ENCODE measurements at places on chromosomes 3 and 15. TPM values are rescaled to one million over a fixed set of nuclear protein-coding genes. Genes with fewer than 3 reads are reported as not detected.
A peak's percentile ranks its signal among the peaks of the same experiment; 100 is the strongest.

SLC28A2 gene
- total RNA-seq = not detected

PLAAT1 gene
- total RNA-seq = not detected

MKRN3 gene
- 3.4 TPM for total RNA-seq

RTP2 gene
- total RNA-seq = not detected

DNA sequence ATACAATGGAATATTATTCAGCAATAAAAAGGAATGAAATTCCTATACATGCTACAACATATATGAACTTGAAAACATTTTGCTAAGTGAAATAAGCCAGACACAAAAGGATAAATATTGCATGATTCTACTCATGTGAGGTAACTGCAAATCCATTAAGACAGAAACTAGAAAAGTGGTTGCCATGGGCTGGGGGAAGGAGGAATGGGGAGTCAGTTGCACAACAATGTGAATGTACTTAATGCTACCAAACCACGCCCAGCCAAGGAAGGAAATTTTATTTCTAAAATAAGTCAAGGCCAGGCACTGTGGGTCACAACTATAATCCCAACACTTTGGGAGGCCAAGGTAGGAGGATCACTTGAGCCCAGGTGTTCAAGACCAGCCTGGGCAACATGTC is 9.8 kb upstream of the GMPPB start:
- DNase-seq = no peak
- H3K4me1 ChIP-seq = peaks cover 4% of the 10 kb centered on the region
- peaks cover 34% of the 10 kb centered on the region for H3K36me3 ChIP-seq
- no peak overlapping the region for H3K4me3 ChIP-seq

DNA sequence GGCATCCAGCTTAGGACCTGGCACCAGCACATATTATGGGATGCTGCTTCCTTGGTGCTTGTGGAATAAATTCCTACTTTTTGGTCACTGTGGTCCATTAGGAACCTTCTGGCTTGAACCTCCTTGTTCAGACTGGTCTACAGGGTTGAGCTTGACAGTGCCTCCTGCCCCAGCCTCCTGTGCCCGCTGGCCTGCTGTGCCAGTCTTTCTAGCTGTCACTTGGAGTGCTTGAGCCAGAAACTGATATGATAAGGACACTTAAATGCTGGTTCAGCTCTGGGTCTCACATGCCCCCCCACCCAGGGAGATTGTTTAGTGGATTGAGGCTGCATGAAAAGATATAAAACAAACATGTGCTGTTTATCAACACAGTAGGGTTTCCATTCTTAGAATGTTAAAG is 147.8 kb downstream of the SLCO3A1 start:
- no peaks in the 10 kb centered on the region for H3K36me3 ChIP-seq
- no peaks in the 10 kb centered on the region for H3K27me3 ChIP-seq
- no peak overlapping the region for H3K27ac ChIP-seq
- H3K4me3 ChIP-seq = no peak overlapping the region
- no peak for DNase-seq

DNA sequence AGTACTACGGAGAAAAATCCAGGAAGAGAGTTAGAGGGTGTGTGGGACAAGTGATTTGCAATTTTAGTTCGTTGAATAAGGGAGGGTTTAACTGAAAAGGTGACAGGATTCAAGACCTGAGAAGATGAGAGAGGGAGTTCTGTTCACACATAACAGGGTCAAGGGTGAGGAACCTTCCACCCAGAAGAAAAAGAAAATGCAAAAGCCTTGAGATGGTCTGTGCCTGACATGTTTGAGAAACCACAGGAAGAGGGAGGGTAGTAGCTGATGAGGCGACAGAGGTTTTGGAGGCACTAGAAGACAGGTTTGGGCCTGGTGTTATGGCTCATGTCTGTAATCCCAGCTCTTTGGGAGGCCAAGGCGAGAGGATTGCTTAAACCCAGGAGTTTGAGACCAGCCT is 591 bp upstream of the SLC25A20 start:
- peaks cover 59% of the 10 kb centered on the region for H3K4me1 ChIP-seq
- no peaks in the 10 kb centered on the region for H3K27me3 ChIP-seq
- DNase-seq = peak; percentile 59
- H3K4me3 ChIP-seq = peak overlapping the region; percentile 97
- peak overlapping the region; percentile 97 for H3K27ac ChIP-seq
- H3K36me3 ChIP-seq = peaks cover 8% of the 10 kb centered on the region

GRCh38 chr15:90407871-90408317 is 19.9 kb downstream of the IQGAP1 start:
- no peaks in the 10 kb centered on the region for H3K27me3 ChIP-seq
- DNase-seq = peak; percentile 62
- H3K36me3 ChIP-seq = peaks cover 37% of the 10 kb centered on the region
- peaks cover 74% of the 10 kb centered on the region for H3K4me1 ChIP-seq
- peak overlapping the region; percentile 68 for H3K27ac ChIP-seq
- peak overlapping the region; percentile 11 for H3K4me3 ChIP-seq

DNA sequence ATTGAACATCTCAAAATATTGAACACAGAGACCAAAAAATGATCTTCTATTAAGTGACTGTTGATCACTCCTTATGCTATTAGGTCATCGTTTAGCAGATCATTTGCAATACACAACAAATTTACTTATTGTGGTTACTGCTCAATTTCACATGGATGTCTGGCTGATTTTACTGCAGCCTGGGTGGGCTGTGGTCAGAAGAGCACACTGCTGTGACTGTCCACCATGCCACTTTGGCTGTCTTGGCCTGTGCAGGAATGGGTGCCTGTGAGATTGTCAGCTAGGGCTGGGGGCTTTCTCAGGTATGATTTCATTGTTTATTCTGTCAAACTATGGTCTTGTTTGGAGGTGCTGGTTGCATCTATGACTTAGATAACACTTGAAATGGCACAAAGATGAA is 80.1 kb upstream of the LRTM1 start:
- H3K27ac ChIP-seq = no peak overlapping the region
- no peaks in the 10 kb centered on the region for H3K4me1 ChIP-seq
- H3K36me3 ChIP-seq = no peaks in the 10 kb centered on the region

GRCh38 chr3:159763011-159763601 is 225.5 kb upstream of the IL12A start:
- DNase-seq = peak; percentile 39
- peaks cover 68% of the 10 kb centered on the region for H3K27me3 ChIP-seq
- H3K36me3 ChIP-seq = no peaks in the 10 kb centered on the region
- peak overlapping the region; percentile 57 for H3K27ac ChIP-seq
- peaks cover 20% of the 10 kb centered on the region for H3K4me1 ChIP-seq

DNA sequence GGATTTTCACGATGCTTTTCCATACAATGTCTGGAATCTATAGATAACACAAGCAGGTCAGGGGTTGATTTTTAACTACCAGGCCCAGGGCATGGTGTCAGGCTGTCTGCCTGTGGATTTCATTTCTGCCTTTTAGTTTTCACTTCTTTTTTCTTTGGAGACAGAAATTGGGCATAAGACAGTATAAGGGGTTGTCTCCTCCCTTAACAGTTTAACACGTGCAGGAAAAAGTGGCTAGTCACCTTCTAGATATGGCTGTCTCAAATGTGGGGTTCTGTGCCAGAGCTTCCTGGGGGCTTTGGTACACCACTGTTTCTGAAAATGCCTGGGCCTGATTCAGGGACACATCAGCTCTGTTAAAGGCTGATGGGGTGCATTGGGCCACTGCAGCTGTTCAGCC is 7.4 kb upstream of the ZNF589 start:
- H3K4me1 ChIP-seq = peaks cover 5% of the 10 kb centered on the region
- no peaks in the 10 kb centered on the region for H3K27me3 ChIP-seq
- no peak overlapping the region for H3K4me3 ChIP-seq

GRCh38 chr15:45089712-45090373 is 24.1 kb downstream of the DUOX2 start:
- no peak overlapping the region for H3K27ac ChIP-seq
- no peaks in the 10 kb centered on the region for H3K4me1 ChIP-seq
- H3K27me3 ChIP-seq = peaks cover 29% of the 10 kb centered on the region

DNA sequence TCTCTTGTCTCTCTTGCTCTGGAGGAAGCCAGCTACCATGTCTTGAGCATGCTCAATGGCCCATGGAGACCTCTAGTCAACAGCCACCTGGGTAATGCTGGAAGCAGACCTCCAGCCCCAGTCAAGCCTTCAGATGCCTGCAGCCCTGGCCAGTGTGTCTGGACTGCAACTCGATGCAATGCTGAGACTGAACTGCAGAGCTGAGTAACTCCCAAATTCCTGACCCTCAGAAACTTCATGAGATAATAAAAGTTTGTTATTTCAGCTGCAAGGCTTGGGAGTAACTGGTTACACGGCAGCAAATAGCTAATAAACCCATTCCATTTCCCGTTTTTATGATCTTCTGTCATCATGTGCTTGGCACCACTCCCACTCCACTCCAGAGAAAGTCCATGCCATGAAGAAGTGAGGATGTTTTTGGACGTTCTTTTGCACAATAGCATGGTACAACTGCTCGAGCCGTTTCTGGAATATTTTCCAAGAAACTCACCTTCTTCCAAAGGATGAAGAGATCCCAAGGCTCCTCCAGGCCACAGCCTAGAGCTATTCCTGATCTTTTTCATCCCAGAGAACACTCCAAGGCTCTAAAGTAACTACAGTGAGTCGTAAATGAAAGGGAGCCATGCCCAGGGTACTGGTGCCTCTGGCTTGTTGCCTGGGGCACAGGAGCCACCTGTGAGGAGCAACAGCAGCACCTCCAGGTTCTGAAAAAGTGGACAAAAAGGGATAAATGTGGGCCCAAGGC is 72.0 kb upstream of the KLF13 start:
- no peak overlapping the region for H3K4me3 ChIP-seq
- H3K36me3 ChIP-seq = peaks cover 4% of the 10 kb centered on the region
- H3K27me3 ChIP-seq = peaks cover 8% of the 10 kb centered on the region
- H3K27ac ChIP-seq = peak overlapping the region; percentile 57
- DNase-seq = no peak
- H3K4me1 ChIP-seq = peaks cover 49% of the 10 kb centered on the region

GRCh38 chr3:185825639-185826481 is 1.0 kb upstream of the IGF2BP2 start:
- H3K36me3 ChIP-seq = no peaks in the 10 kb centered on the region
- peak; percentile 50 for DNase-seq
- H3K27me3 ChIP-seq = peaks cover 74% of the 10 kb centered on the region

GRCh38 chr15:90812171-90812957 is 56.0 kb upstream of the FURIN start:
- peaks cover 87% of the 10 kb centered on the region for H3K4me1 ChIP-seq
- peak overlapping the region; percentile 84 for H3K27ac ChIP-seq
- peaks cover 79% of the 10 kb centered on the region for H3K36me3 ChIP-seq
- no peak for DNase-seq
- H3K27me3 ChIP-seq = no peaks in the 10 kb centered on the region

DNA sequence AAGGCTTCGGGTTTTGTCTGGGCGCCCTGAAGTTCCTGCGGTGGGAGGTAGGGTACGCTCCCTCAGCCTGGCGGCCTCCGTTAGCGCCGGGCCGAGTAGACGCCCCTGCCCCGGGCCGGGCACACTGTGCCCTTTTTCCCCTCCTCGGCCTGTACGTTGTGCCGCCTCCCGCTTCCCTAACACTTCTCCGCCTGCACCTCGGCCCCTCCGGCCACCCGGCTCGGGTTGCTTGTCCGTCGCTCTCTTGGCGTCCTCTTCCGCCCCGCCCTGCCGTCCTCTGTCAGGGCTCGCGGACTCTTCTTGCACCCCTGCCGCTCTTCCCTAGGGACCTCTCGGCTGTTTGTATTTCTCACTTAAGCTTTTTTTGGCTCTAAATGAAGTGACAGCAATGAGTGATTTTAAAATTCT is 384 bp downstream of the KNL1 start:
- H3K4me3 ChIP-seq = peak overlapping the region; percentile 85
- H3K27ac ChIP-seq = peak overlapping the region; percentile 97
- DNase-seq = no peak
- peaks cover 40% of the 10 kb centered on the region for H3K4me1 ChIP-seq
- peaks cover 3% of the 10 kb centered on the region for H3K27me3 ChIP-seq

DNA sequence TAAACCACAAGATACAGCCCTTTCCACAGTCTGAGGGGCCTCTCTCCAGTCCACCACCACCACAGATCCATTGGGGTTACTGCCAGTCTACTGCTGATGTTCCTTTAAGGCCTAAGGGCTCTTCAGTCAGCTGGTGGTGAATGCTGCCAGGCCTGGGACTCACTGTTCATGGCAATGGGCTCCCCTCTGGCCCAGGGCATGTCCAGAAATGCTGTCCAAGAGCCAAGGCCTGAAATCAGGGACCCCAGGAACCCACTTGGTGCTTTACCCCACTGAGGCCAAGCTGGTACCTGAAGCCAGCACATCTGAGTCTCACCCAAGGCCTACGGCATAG is 128.6 kb upstream of the CBLB start:
- no peak for DNase-seq
- H3K4me3 ChIP-seq = no peak overlapping the region
- H3K4me1 ChIP-seq = no peaks in the 10 kb centered on the region
- peaks cover 14% of the 10 kb centered on the region for H3K36me3 ChIP-seq

DNA sequence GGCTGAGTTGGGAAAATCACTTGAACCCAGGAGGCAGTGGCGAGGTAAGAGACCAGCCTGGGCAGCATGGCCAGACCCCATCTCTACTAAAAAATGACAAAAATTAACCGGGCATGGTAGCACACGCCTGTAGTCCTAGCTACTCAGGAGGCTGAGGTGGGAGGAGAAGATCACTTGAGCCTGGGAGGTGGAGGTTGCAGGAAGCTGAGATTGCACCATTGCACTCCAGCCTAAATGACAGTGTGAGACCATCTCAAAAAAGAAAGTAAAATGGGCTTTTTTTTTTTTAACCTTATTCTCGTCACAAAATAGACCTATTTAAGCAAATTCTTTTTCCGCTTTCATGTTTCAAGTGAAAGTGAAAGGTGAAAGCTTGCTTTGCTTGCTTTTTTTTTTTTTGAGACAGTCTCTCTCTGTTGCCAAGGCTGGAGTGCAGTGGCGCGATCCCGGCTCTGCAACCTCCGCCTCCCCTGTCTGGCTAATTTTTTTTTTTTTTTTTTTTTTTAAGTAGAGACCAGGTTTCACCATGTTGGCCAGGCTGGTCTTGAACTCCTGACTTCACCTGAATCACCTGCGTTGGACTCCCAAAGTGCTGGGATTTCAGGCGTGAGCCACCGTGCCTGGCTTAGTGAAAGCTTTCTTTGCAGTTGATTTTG is 3.6 kb downstream of the PDIA3 start:
- peaks cover 45% of the 10 kb centered on the region for H3K36me3 ChIP-seq
- peak; percentile 66 for DNase-seq
- no peaks in the 10 kb centered on the region for H3K27me3 ChIP-seq
- H3K27ac ChIP-seq = peak overlapping the region; percentile 90
- peak overlapping the region; percentile 69 for H3K4me3 ChIP-seq
- peaks cover 43% of the 10 kb centered on the region for H3K4me1 ChIP-seq

GRCh38 chr3:177185035-177185574 is 12.2 kb downstream of the TBL1XR1 start:
- H3K4me3 ChIP-seq = no peak overlapping the region
- DNase-seq = no peak

- no peak for DNase-seq
- H3K36me3 ChIP-seq = no peaks in the 10 kb centered on the region
- no peak overlapping the region for H3K27ac ChIP-seq
- H3K4me3 ChIP-seq = no peak overlapping the region
- no peaks in the 10 kb centered on the region for H3K27me3 ChIP-seq
Observed at GRCh38 chr3:7382293-7383010, 521.5 kb downstream of the GRM7 start.

DNA sequence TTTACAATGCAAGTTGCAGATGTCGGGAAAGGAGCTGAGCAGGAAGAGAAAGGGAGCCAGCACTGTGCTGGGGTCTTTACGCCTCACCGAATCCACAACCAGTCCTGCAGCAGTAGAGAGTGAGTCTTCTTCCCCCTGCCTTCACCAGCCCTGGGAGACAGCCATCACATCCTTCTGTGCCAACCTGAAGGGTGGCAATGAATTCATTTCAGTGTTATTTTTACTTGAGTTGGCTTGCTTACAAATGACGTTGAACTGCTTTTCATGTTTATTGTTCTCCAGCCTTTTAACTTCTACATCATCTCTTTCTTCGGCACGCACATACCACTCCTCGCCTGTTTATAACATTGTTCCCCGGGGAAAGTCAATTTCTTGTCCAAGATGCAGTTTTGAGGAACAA is 77.1 kb downstream of the TRIM42 start:
- H3K27me3 ChIP-seq = peaks cover 7% of the 10 kb centered on the region
- H3K4me3 ChIP-seq = no peak overlapping the region
- peaks cover 51% of the 10 kb centered on the region for H3K4me1 ChIP-seq
- H3K36me3 ChIP-seq = no peaks in the 10 kb centered on the region
- H3K27ac ChIP-seq = no peak overlapping the region
- DNase-seq = no peak
